ENCODE measurements at places on chromosomes 5 and 9. TPM values are rescaled to one million over a fixed set of nuclear protein-coding genes. Genes with fewer than 3 reads are reported as not detected.

PNPLA7 gene
- total RNA-seq, result 1.3 TPM

- DNase-seq, result no peak
Observed at GRCh38 chr9:126965077-126965476, 50.5 kb downstream of the RALGPS1 start.

MYORG gene
- 2.6 TPM for total RNA-seq

GRCh38 chr5:89396278-89396954 lies 513.4 kb upstream of the MEF2C start:
- peak; percentile 22 for DNase-seq

Data from myocyte (in vitro differentiated cells).